HT1080 (cell line): ENCODE measurements at places on chromosomes 4 and X.

DNA sequence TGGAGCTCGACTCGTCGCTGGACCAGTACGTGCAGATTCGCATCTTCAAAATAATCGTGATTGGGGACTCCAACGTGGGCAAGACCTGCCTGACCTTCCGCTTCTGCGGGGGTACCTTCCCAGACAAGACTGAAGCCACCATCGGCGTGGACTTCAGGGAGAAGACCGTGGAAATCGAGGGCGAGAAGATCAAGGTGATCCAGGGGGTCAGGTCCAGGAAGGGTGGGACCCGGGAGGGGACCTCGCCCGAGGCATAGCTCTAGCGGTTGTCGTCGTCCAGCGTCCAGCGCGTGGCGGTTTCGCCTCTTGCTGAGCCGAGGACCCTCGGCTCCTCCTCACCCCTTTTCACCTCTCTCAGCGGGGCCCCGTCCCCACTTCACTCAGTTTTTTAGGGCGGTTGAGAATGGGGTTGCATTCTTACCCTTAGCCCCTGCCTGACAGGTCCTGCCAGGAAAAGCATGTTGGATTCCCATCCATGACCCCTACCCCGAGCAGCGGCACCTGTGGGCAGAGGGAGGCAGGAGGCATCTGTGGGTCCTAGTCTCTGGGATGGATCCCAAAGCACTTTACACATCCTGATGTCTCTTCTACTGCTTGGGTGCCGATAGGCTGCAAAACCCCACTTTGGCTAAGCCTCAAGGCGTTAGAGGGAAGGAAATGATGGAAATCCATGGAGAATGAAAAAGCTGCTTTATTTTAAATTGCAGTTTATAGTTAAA lies 524 bp downstream of the RAB33A start:
- no peak for DNase-seq

- peak; percentile 48 for DNase-seq
Observed at GRCh38 chrX:29948653-29949052, 266.7 kb upstream of the MAGEB2 start.

DNA sequence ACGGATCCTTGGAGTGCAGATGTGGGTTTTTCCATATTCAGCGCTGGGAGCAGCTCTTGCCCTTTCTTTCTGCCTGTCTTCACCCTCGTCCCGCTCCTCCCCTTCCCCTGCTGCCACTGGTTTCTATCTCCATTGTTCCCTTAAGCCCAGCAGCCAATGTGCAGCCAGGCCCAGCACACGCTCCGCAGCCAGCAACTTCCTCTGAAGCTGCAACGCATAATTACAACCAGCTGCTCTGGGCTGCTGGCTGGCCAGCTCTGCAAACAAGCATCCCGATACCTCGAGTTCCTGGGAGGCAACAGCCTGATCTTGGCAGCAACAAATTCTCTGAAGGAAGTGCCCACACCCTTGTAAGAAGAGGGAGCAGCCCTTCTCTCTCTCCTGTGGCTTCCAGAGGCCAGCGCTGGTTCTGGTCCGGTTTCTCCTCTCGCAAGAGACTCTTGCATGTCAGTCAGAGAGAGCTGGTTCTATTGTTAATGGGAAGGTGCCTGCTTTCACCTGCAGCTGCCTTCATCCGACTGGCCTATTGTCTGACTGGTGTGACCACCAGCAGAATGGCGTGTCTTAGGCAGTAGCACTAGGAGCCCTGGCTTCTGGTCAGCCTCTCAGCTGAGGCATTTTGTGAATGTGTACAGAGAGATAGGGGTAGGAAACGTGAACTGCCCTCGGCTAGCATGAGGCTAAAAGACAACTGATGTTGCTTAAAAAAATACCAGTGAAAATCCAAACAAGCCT lies 83.8 kb upstream of the MAML3 start:
- DNase-seq, result no peak

- DNase-seq, result no peak
Observed at GRCh38 chr4:150230561-150230960, 152.3 kb downstream of the DCLK2 start.

- no peak for DNase-seq
Observed at GRCh38 chrX:82934980-82935379, 573.1 kb upstream of the POU3F4 start.

DNA sequence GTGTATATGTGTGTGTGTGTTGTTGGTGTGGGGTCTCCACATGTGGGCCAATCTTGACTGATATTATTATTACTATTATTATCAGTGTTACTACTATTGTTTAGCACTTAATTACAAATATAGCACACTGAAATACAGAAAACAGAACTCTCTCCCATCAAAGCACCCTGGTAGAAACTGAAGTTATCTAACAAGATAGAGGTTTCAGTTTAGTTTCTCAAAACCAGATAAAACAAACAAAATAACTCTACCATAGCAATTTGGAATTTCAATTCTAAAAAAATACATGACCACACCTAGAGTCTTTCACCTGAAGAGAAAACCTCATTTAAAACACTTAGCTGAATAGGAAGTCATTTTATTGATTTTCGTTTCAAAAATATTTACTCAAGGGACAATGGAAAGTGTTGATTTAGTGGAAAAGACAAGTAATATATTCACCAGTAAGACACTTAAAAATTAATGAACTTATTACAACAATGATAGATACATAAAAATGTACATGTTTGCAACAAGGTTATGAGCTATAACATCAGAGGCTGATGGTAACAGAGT lies 252.3 kb downstream of the PDHA2 start:
- DNase-seq, result no peak

GRCh38 chrX:132266583-132267355 lies 47.5 kb upstream of the RAP2C start:
- DNase-seq, result no peak

DNA sequence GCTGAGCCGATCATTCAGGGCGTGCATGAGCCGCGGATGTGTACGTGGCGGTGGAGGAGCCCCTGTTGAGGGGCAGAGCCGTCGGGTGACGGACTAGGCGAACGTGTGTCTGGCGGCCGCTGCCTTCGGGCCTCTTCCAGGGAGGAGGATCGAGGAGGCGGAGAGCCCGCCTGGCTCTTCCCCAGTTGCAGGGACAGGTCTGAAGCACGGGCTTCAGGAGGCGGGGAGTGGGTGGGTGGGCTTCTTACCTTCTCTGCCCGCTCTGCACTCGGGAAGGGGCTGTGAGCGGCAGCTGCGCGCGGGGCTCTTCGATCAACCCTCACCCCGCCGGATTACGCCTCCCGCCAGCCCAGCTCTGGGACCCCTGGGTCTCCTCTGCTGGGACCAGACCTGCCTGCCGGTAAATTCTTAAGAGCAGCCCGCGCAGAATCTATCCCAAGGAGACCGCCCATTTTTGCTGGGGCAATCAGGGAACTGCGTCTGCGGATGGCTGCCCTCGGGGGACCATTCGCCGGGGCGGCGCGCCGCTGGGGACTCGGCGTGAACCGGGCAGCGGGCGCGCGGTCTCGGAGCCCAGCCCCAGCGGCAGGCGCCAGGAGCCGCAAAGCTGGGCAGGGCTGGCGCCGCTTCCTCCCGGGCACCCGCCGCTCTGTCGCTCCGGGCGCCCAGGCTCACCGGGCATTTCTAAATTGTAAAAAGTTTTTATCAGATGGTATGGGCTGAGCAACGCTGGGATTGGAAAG lies 4.9 kb downstream of the PLAC8 start:
- no peak for DNase-seq

- DNase-seq, result no peak
Observed at GRCh38 chr4:124386163-124386562, 326.4 kb downstream of the ANKRD50 start.

- DNase-seq, result peak; percentile 67
Observed at GRCh38 chrX:45508454-45508853, 307.8 kb upstream of the DIPK2B start.

- no peak for DNase-seq
Observed at GRCh38 chr4:41927796-41928499, 7.3 kb upstream of the TMEM33 start.
